GM04503 (cell line): ENCODE measurements at places on chromosomes 5 and 9.
A peak's percentile ranks its signal among the peaks of the same experiment; 100 is the strongest.

DNA sequence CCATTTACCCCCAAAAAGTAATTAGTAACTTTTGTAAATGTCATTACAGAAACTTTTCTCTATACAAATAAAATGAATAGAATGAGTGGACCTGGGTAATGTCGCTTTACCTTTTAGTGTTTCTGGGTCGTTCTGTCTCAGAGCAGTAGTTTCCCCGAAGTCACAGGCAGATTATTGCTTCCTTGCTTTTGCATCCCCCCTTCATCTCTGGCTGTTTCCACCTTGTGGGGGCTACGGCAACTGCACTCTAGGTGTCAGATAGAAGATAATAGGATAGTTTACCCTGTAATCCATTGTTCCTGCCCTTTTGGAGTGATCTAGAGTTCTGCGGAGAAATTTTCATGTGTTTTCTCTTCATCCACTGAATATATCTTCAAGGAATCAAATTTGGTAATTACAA, 68.7 kb downstream of the PRR16 start:
- no peak for DNase-seq

DNA sequence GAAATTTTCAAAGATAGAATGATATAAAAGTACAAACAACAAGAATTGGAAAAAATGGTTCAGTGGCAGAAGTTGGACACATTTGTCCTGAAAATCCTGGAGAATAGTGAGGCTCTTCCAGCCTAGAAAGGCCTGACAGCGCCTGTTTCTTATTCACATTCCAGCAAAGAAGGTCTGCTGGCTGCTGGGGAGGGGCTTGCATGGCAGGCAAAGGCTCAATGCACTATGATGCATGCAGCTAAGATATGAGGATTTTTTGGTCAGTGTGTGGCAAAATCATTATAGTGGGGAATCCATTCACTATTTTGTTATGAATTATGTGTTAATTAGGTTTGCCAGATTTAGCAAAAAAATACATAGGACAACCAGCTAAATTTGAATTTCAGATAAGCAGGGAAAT, 243.9 kb upstream of the SLC30A5 start:
- no peak for DNase-seq

DNA sequence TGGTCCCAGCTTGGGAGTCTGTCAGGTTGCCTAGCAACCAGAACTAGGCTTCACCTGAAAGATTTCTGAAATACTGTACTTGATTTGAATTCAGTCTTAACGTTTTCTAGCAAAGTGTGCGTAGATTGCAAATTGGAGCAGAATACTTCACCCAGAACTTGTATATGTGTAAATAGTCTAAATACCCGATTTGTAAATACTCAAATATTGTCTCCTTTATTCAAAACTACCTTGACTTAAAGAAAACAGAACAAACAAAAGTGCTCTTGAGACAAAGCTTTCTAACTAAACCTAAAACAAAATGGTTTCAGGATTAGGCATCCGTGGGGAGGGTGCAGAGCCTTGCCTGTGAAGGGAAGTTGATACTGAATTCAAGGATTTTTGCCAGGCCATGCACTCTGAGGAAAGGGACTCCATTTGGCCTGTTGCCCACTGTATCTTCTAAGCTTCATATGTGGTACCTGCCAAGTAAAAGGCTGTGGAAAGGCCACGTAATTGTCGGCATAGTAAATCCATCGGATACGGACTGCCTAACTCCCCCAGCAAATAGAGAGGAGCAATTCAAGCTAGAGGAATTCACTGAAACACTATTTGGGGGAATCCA, 744 bp upstream of the HMGCS1 start:
- DNase-seq: no peak

- DNase-seq: no peak
Measured at GRCh38 chr9:72165821-72166547, 16.7 kb downstream of the GDA start.

GRCh38 chr9:119688547-119688946, 319.3 kb upstream of the BRINP1 start:
- no peak for DNase-seq

DNA sequence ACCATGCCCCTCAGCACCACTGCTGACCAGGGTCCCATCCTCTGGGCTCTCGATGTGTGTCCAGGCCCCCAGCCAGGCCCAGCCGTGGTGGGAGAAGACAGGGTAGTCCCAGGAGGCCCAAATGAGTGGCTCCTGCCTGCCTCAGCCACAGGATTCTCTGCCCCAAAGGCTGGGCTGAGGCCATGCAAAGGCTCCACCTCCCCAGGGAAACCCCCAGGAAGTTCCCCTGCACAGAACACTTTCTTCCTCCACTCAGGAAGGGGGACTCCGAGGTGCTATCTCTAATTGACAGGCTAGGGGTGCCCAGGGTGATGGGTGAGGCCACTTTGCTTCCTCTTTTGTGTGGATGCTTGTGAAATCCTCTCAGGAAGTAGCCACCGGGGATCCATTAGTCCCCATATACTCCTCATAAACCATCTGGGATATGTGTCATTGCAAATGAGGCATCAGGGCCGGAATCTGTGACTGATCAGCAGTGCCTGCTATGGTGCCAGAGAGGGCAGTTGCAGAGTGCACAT, 23.1 kb upstream of the TDRD7 start:
- no peak for DNase-seq

DNA sequence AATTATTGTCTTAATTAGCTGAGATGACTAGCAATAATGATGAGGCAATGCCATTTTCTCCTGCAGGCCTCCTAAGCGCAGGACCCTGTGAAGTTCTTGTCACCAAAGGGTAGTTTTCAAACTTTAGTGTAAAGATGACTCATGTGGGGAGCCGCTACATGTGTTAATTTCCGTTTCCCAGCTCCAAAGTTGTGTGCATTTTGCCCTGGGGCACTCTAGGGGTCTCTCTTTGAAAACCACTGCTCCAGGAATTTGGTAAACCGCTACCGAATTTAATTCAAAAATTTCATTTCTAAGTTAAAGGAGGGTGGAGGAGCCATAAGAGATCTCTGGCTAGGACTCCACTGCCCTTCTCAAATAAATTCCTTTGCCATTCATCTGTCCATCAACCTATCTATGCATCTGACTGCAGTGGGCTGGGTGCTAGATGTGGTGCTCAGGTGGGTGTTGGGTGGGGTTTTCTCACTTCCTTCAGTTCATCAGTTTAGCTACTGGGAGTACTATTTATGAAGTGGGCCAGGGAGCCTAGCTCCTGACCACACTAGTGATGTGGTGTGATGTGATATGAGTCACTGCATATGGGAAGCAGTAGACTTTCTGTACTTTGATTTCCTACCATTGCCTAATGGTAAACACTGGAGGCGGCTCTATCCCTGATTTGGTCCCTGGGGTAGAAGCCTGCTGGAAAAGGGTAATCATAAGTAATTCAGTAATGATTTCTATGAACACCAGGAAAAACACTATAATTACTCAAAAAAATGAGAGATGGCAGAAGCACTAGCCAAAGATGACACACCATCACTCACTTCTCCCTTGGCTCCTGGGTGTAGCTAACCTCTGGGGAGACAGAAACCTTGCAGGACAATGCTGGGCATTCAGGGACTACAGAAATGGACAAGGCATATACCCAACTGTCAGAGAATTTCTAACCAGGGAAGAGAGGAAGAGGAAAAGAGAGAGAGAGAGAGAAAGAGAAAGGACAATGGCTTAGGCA, 4.0 kb upstream of the ZSWIM6 start:
- DNase-seq: peak; percentile 62

GRCh38 chr5:95709967-95710650, 21.0 kb upstream of the RHOBTB3 start:
- DNase-seq: no peak

DNA sequence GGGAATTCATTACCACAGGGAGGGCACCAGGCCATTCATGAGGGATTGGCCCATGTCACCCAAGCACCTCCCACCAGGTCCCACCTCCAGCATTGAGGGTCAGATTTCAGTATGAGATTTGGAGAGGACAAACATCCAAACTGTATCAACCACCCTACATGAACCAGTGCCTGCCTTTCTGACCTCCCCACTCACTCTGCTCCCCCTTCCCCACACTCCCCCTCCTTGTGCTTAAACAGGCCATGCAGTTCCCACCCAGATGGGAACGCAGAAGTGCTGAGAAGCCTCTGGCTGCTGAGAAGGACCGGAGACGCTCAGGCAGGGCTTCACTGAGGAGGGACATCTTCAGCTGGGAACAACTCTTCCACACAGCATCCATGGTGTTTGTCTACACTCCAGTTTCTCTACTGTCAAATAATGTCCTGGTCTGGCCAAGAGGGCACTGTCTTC, 30.0 kb upstream of the ADAMTS2 start:
- DNase-seq: no peak
